ENCODE measurements at places on chromosomes 12 and 14.

DNA sequence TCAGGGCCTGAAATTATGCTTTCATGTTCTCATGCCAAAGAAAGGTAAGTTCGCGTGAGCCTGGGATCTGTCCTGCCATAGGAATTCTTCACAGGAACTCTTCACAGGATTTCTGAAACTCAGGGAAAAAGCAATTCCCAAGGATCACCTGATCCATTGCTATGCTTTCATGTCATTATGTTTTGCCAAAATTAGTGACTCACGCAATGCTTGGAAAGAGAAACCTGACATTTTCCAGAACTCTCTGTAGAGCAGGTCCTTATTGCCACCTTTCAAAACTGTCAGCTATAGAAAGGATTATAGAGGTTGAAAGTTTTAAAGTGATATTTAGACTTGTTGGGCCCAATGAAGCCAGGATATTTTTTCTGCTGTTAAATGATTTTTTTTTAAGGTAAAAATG lies 6.3 kb upstream of the KCNJ8 start:
- no peak for DNase-seq

DNA sequence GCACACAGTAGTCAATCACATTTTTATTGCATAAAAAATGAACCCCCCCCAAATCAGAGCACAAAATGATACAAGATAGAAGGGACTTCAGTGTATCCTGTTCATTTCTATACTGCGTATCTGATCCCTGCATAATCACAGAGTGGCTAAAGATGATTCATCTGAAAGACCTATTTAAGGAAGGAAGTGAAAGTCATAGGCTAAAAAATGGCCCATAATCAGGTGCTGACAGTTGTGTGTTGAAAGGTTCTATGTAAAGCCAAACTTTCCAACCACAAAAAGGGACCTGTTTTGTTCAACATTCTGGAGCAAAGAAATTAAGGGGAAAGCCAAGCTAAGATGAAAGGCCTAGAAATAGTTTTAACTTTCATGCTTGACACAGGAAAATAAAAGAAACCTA lies 147.8 kb upstream of the ATP2B1 start:
- DNase-seq, result peak; percentile 58

DNA sequence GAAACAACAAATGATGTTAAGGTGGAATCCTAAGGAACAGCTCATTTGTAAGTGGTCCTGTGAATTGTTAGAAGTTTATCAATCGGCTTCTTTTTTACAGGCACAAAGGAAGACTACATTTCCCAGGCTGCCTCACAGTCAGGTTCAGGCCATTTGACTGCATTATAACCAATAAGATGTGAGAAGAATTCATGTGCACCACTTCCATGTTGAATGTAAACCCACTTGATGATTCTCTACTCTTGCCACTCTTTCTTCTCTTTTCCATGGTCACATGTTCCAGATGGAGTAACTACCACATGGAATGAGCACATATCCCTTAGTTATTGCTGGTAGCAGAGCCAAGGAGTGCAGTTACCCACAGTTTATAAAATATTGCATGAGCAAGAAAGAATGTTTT lies 67.1 kb upstream of the GZMB start:
- DNase-seq, result no peak

DNA sequence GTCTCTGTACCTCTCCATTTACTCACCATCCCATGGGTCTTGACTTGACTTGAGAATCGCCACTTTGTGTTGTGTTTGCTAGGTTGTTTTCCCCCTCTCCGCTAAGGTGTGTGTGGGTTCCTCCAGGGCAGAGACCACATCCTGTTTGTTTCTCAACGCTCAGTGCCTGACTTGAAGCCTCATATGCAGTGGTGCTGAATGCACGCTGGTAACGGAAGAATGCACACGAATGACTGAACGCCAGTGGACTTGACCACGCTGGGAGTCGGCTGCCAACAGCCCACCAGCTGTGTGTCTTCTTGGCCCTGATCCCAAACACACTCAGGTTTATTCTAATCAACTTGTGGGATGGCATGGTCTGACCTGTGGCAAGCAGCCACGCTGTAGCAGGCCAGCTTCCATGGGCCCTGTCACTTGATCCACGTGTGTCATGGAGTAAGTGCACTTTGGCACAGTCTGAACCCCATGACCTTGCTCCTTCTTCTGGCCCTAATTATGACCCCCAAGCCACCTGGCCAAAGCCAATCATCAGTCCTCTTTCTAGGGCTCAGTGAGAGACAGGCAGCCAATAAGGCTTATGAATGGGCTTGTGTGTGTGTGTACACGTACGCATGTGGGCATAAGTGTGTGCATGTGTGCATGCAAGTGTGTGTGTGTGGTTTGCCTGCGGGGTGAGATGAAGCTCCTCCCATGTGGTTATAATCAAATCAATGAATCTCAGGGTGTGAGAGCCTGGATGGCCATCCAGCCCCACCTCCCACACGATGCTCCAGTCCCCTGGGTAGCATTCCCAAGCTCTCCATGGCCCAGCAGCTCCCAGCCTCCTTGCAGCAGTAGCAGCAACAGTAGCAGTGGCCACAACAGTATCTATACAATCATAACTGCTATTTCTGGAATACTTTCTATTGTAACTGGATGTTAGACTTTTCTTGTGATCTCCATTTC lies 6.4 kb upstream of the TC2N start:
- DNase-seq, result peak; percentile 84
